ENCODE measurements at places on chromosomes 7 and 10. TPM values are rescaled to one million over a fixed set of nuclear protein-coding genes. Genes with fewer than 3 reads are reported as not detected.

Gene WDR86
- 5.9 TPM for total RNA-seq

Gene NPFFR1
- total RNA-seq: 0.09 TPM

Gene GIMAP5
- 30.0 TPM for total RNA-seq

- no peak for DNase-seq
Observed at GRCh38 chr10:69453795-69454194, 2.5 kb downstream of the TSPAN15 start.

GRCh38 chr10:6520138-6520537, 59.9 kb downstream of the PRKCQ start:
- DNase-seq: no peak

DNA sequence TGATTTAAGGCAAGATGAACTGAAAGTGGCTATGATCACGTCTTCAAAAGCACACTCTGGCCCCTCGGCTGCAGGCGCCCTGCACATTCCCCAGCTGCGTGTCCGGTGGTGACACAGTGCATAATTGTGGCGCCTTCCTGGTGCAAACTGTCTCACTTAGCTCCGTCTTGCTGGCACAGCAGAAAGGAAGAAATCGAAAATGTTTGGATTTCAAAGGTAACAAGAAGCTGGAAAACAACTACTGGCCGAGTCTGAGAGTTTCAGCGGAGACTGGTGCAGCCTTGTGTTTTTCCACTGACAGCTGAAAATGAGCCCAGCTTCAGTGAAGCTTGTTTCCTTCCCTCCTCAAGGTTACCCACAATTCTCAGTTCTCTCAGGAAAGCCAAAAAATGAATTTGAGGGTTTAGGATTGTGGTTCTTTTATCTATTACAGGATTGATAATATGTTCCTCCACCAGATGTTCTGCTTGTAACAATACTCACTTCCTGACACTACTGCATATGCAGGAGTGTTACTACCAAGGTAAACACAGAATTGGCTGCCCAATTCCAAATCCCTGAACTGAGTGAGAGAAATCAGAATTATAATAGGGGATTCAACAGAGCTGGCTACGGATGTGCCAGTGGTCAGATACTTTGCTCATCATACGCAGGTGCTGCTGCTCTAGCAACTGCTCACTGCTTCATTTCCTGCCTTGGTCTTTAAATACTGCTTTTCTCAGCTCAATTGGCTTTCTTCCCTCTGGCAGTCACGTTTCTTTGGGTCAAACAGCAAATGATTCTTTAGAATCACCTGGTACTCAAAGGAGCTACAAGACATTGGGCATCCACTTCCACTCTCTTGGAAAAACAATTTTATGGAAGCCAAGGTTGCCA, 63.7 kb downstream of the TRUB1 start:
- peak; percentile 15 for DNase-seq

DNA sequence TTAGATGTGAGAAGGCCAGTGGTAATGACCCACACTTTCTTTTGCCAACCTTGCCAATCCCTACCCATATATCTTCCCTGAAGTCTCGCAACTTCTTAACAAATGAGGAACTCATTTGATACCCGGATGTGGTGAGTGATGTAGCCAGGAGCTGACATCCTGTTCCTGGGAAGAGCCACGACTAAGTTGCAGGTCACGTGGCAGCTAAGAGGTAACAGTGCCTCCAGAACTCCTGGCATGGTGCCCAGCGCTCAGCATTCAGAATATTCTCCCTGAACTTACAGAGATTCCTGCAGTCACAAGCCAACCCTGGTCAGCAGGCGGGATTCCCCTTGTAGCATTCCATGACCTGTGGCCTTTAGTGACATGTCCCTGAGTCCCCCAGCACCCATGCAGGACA, 282.5 kb downstream of the GALNT17 start:
- DNase-seq: no peak

DNA sequence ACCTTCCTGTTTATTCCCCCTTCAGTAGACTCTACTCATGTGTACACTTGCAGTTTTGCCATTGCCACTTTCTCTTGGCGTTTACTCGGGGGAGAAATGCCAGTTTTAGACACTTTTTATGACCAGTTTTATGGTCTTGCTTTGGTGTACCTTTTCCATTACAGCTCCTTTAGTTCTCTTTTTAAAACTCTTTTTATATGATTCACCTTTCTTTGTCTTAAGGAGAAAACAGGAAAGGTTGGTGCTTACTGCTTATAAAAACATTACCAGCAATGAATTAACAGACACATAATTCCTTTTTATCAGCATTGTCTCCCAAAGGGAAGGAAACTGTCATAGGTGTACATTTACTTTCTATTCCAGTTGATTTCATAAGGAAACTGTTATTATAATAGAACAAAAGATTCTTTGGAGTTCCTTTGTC, 11.9 kb downstream of the TSPAN13 start:
- DNase-seq: no peak

DNA sequence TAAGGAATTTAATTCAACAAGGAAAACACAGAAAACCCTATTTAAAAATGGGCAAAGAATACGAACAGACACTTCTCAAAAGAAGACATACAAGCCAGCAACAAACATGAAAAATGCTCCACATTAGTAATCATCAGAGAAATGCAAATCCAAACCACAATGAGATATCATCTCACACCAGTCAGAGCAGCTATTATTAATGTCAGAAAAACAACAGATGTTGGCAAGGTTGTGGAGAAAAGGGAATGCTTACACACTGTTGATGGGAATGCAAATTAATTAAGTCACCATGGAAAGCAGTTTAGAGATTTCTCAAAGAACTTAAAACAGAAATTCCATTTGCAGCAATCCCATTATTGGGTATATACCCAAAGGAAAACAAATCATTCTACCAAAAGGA, 55.2 kb downstream of the GCC1 start:
- DNase-seq: no peak

DNA sequence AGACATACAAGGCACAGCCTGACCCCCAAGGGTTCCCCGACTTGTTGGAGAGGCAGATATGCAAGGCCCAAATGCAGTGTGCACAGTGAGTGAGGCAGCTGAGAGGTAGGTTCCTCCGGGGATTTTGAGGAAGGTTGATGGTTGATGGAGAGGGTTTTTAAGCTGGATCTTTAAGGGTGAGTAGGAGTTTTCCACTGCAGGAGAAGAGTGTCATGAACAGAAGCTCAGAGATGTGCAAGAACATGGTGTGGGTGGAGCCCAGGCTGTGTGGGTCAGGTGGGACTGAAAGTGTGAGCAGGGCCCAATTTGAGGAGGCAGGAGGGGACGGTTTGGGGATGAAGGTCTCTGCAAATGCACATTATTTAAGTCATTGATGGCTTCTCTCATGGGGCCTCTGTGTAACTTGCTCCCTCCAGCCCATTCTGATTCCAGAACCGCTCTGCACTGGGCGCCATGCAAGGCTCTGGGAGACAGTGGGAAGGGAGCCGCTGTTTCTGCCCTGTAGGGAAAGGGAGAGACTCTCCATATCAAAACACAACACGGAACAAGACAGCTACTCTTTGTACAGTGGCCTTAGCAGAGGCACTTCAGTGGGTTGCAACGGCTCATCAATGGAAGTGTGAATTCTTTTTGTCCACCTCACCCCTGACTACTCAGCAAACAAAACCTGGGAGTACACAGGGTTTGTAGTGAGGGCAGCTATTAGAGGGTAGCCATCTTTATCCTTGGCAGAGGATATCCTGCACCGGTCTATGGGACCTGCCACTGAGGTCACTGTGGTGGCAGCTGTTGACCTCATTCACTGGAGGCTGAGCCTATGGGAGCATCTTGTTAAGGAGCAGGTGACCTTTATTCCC, 29.7 kb downstream of the RAMP3 start:
- DNase-seq: no peak

GRCh38 chr10:101135141-101136006, 4.3 kb downstream of the TLX1 start:
- DNase-seq: peak; percentile 71

- no peak for DNase-seq
Observed at GRCh38 chr10:11161910-11162309, 144.2 kb downstream of the CELF2 start.

DNA sequence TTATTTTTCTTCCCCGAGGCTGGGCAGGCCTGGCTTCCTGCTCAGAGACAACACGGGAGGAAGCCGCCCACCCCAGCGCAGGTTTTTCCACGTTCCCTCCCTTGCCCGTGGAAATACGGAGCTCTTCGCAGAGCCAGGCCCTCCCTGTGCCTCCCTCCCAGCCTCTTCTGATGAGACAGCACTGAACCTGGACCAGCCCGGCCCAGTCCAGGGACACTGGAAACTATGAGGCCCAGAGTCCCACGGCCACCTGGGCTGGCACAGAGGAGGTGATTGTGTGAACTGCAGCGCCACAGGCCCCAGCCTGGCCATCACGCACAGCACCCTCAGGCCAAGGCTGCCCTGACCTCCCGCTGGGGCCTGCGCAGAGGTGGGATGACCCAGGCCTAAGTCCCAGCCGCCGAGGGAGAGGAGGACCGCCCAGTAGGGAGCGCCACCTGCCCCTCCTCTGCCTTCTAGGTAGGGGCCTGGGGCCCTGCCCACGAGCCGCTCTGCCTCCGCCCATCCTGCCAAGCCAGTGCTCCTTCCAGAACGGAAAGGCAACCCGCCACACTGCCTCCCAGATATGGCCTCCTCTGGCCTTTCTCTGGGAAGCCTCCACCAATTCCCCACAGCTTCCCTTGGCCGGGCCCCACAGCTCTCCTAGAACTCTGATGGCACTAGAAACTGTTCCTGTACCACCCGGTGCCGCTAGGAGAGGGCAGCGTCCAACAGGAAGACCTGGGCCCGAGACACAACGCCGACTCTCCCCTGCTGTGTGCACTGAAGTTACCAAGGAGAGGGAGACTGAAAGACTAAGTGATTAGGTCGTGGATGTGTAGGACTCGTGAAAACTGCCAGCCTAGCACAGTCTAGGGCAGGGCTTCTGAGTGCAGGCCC, 57.2 kb downstream of the PROSER2 start:
- DNase-seq: peak; percentile 71

DNA sequence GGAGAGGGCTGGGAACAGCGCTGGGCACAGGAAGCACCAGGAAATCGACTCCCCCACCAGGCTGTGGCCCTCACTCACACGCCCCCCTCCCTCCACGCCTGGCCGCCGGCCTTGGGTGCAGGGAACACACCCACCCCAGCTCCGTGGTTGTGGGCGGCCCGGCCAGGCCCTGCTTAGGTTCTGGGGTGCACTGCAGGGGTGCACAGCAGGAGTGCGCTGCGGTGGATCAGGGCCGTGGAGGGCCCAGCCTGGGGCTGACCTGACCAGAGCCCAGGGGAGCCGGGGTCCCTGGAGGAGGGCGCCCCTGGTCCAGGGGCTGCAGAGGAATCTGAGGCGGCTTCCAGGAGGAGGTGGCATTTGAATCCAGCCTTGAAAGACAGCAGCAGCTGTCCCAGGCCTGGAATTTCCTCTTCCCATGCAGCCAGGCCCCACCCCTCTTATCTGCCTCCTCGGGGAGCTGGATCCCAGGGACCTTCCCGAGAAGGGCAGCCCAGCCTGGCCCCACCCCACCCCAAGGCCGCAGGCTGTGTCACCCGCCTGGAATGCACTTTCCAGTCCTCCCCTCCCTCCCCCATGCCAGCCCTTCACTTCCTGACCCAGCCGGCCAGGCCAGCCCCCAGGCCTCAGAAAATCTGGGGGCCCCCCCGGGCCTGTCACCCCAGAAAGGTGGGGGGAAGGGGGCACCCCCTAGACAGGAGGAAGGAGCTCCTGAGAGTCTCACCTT, 18.4 kb upstream of the PDGFA start:
- DNase-seq: no peak

GRCh38 chr7:146510088-146510680, 393.6 kb downstream of the CNTNAP2 start:
- no peak for DNase-seq

Measured in kidney (tissue), 22 donors.